Activated naive CD8-positive, alpha-beta T cell treated with anti-CD3 and anti-CD28 coated beads for 36 hours (primary cell): ENCODE measurements at places on chromosomes 13 and 19. TPM values are rescaled to one million over a fixed set of nuclear protein-coding genes. Genes with fewer than 3 reads are reported as not detected.

The SLC25A41 gene
- total RNA-seq = 0.52 TPM

- H3K4me3 ChIP-seq = no peak overlapping the region
- H3K36me3 ChIP-seq = peaks cover 7% of the 10 kb centered on the region
- no peak for DNase-seq
- H3K27me3 ChIP-seq = no peaks in the 10 kb centered on the region
Observed at GRCh38 chr19:34794066-34794960, 21.3 kb upstream of the ZNF599 start.

GRCh38 chr13:99320693-99321481 lies 13.7 kb upstream of the GPR183 start:
- H3K36me3 ChIP-seq = peaks cover 51% of the 10 kb centered on the region
- peak; percentile 16 for DNase-seq
- peaks cover 60% of the 10 kb centered on the region for H3K4me1 ChIP-seq

DNA sequence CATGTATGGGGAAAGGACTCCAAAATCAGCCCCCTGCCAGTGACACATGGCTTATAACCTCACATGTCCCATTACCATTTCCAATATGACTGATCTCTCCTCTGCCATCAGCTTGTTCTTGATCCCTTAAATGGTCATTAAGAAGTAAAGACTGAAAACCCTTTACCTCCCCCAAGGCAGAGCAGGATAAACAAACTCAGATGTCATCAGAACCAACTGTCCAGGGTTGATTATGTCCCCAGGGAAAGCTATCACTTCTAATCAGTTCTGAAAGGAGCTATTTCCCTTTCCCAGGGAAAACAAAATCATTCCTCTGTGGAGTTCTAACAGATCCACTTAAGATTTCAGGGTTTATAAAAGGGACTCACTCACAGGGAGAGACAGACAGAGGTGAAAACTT lies 350.9 kb downstream of the SUCLA2 start:
- no peak for DNase-seq
- no peaks in the 10 kb centered on the region for H3K27me3 ChIP-seq
- H3K4me1 ChIP-seq = no peaks in the 10 kb centered on the region
- H3K27ac ChIP-seq = no peak overlapping the region
- no peak overlapping the region for H3K4me3 ChIP-seq

- no peak overlapping the region for H3K27ac ChIP-seq
- H3K36me3 ChIP-seq = peaks cover 2% of the 10 kb centered on the region
- DNase-seq = no peak
- no peaks in the 10 kb centered on the region for H3K27me3 ChIP-seq
Observed at GRCh38 chr19:1228161-1228957, 9.4 kb downstream of the CBARP start.

- peaks cover 55% of the 10 kb centered on the region for H3K27me3 ChIP-seq
- H3K4me3 ChIP-seq = no peak overlapping the region
- H3K36me3 ChIP-seq = no peaks in the 10 kb centered on the region
- H3K27ac ChIP-seq = no peak overlapping the region
- H3K4me1 ChIP-seq = peaks cover 5% of the 10 kb centered on the region
Observed at GRCh38 chr19:51469162-51469561, 9.2 kb upstream of the CEACAM18 start.

The SERPINE3 gene
- not detected for total RNA-seq

The ZNF493 gene
- total RNA-seq = 10.4 TPM

The SLITRK6 gene
- total RNA-seq = not detected

GRCh38 chr13:21812192-21812626 lies 141.3 kb downstream of the FGF9 start:
- no peak for DNase-seq
- H3K4me3 ChIP-seq = no peak overlapping the region

The CCL25 gene
- 0.30 TPM for total RNA-seq

The CD37 gene
- 110 TPM for total RNA-seq

- no peak overlapping the region for H3K27ac ChIP-seq
- H3K4me3 ChIP-seq = no peak overlapping the region
- peaks cover 3% of the 10 kb centered on the region for H3K4me1 ChIP-seq
- H3K27me3 ChIP-seq = no peaks in the 10 kb centered on the region
Observed at GRCh38 chr13:77429320-77430142, 102.6 kb upstream of the MYCBP2 start.

The COL5A3 gene
- total RNA-seq = 0.04 TPM

The RFPL4A gene
- not detected for total RNA-seq

- H3K36me3 ChIP-seq = no peaks in the 10 kb centered on the region
- no peak overlapping the region for H3K27ac ChIP-seq
- H3K27me3 ChIP-seq = no peaks in the 10 kb centered on the region
- no peak overlapping the region for H3K4me3 ChIP-seq
- H3K4me1 ChIP-seq = peaks cover 16% of the 10 kb centered on the region
Observed at GRCh38 chr19:41802770-41803169, 6.4 kb downstream of the CEACAM3 start.

The CEACAM4 gene
- total RNA-seq = not detected

DNA sequence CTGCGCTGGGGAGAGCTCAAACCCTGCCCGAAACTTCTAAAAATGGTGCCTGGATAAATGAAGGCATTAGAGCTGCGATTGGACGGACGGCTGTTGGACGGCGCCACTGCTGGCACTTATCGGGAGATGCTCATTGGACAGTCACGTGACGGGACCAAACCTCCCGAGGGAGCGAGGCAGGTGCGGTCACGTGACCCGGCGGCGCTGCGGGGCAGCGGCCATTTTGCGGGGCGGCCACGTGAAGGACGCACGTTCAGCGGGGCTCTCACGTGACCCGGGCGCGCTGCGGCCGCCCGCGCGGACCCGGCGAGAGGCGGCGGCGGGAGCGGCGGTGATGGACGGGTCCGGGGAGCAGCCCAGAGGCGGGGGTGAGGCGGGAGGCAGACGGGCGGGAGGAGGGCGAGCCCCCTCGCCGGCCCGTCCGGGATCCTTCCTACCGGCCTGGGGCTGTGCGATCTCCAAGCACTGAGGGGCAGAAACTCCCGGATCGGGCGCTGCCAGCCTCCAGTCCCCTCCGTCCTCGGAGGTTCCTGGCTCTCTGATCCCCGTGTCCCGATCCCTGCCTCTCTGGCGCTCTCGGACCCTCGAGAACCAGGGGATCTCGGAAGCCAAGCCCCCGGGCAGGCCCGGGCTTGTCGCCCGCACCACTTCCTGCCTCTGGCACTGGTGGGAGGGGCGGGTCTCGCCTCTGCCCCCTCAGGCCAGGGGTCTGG lies at the start of gene BAX:
Gene BAX, plus strand, starts transcription at position 281 of the 713 bp plus-strand sequence. Its CDS starts 54 bp downstream, at position 335.
- H3K4me1 ChIP-seq = peaks cover 25% of the 10 kb centered on the region
- H3K27ac ChIP-seq = peak within 1 kb of the TSS; percentile 90
- peak; percentile 98 for DNase-seq
- H3K36me3 ChIP-seq = peaks cover 34% of the 10 kb centered on the region
- peak within 1 kb of the TSS; percentile 94 for H3K4me3 ChIP-seq

The CCDC61 gene
- 18.4 TPM for total RNA-seq

DNA sequence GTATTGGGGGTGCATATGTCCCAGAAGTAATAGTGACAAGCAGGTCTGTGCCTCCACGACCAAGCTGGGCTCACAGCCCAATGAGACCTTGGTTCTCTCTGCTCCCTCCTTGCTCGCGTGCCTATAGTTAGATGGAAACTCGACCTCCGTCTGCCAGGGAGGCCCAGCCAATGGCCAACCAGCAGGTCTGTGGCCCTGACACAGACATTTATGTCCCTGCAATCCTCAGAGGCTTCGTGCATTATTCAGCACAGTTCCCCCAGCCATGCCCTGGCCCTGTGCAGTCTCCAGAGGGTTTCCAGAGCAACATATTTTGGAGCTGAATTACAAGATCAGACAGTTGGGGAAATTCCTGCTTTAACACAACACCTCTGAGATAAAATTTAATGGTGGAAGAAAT lies 105.1 kb downstream of the UQCRFS1 start:
- no peak for DNase-seq
- no peak overlapping the region for H3K27ac ChIP-seq
- H3K36me3 ChIP-seq = no peaks in the 10 kb centered on the region
- no peaks in the 10 kb centered on the region for H3K27me3 ChIP-seq
- H3K4me3 ChIP-seq = no peak overlapping the region

- peak; percentile 61 for DNase-seq
- H3K27ac ChIP-seq = peak overlapping the region; percentile 91
- H3K27me3 ChIP-seq = no peaks in the 10 kb centered on the region
- H3K36me3 ChIP-seq = peaks cover 1% of the 10 kb centered on the region
- H3K4me3 ChIP-seq = peak overlapping the region; percentile 25
- peaks cover 37% of the 10 kb centered on the region for H3K4me1 ChIP-seq
Observed at GRCh38 chr19:14147797-14148605, 11.6 kb upstream of the ASF1B start.

DNA sequence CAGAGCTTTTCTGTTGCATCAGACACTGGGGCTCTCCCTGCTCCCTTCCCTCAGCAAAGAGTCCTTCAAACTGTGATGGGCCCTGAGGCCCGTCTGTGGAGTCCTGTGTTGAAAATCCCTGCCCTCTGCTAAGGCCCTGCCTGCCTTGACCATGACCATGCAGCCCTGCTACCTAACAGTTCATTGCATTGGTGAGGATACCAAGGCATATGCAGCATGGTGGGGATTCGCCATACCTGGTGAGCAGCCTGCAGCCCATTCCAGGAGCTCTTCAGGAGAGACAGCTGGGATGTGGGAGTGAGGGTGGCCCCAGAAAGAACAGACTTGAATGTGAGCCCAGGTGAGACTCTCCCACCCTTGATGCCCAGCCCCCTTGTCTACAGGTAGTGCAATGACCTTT lies 70.6 kb upstream of the GSX1 start:
- no peaks in the 10 kb centered on the region for H3K4me1 ChIP-seq
- H3K27me3 ChIP-seq = peaks cover 8% of the 10 kb centered on the region
- DNase-seq = no peak
- H3K36me3 ChIP-seq = no peaks in the 10 kb centered on the region
- H3K27ac ChIP-seq = no peak overlapping the region
- H3K4me3 ChIP-seq = no peak overlapping the region

The HCN2 gene
- total RNA-seq = 0.34 TPM

The ZBTB32 gene
- total RNA-seq = 220 TPM

The SHD gene
- not detected for total RNA-seq

DNA sequence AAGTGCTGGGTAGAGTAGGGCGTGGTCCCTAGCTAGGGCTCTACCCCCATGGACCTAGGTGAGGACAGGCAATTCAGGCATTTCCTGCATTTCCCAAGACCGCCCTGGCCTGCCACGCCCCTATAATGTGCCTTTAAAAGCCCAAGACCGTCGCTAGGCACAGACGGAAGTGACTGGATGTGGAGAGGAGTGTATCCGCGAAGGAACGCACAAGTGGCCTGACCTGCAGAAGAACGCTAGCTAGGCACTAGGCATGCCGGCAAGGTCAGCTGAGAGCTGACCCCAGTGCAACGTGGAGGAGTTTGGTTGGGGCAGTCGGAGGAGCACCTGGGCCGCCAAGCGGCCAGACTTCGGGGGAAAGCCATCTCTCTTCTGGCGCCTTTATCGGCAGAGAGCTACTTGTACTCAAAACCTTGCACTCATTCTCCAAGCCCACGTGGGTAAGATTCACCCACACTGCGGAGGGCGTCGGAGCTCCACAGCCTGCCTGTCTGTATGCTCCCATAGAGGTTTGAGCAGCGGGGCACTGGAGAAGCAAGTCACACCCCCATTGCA lies 370.0 kb downstream of the FGF9 start:
- peaks cover 19% of the 10 kb centered on the region for H3K36me3 ChIP-seq
- H3K4me3 ChIP-seq = peak overlapping the region; percentile 85
- H3K27ac ChIP-seq = peak overlapping the region; percentile 72
- H3K27me3 ChIP-seq = no peaks in the 10 kb centered on the region
- peak; percentile 35 for DNase-seq

DNA sequence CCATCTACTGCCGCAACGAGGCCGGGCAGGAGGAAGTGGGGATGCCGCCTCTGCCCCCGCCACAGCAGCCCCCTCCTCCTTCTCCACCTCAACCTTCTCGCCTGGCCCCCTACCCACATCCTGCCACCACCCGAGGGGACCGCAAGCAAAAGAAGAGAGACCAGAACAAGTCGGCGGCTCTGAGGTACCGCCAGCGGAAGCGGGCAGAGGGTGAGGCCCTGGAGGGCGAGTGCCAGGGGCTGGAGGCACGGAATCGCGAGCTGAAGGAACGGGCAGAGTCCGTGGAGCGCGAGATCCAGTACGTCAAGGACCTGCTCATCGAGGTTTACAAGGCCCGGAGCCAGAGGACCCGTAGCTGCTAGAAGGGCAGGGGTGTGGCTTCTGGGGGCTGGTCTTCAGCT lies 3.4 kb upstream of the NUP62 start:
- peak overlapping the region; percentile 4 for H3K4me3 ChIP-seq
- H3K4me1 ChIP-seq = peaks cover 30% of the 10 kb centered on the region
- no peak overlapping the region for H3K27ac ChIP-seq

GRCh38 chr13:24039621-24040475 lies 120.7 kb upstream of the SPATA13 start:
- DNase-seq = no peak
- H3K27me3 ChIP-seq = peaks cover 10% of the 10 kb centered on the region
- H3K4me3 ChIP-seq = no peak overlapping the region
- peaks cover 7% of the 10 kb centered on the region for H3K4me1 ChIP-seq
- H3K27ac ChIP-seq = no peak overlapping the region

DNA sequence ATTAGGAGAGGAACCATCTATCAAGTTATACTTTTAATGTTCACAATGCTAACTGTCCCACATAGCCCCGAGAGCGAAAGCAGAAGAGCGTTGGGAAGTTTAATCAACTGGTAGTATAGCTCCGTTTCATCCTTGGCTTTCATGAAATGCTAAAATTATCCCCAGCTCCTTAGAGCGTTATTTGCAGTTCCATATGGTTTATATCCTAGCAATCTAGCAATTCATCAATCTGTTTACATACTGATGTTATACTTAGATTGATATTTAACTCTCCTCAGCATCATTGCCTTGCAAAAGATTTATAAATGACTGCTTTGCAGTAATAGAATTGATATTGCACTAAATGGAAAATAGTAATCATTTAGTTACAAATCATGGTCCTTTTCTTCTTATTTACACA lies 419.8 kb downstream of the COG6 start:
- peaks cover 24% of the 10 kb centered on the region for H3K4me1 ChIP-seq
- no peak overlapping the region for H3K27ac ChIP-seq
- H3K4me3 ChIP-seq = no peak overlapping the region
- DNase-seq = no peak
- H3K36me3 ChIP-seq = no peaks in the 10 kb centered on the region

DNA sequence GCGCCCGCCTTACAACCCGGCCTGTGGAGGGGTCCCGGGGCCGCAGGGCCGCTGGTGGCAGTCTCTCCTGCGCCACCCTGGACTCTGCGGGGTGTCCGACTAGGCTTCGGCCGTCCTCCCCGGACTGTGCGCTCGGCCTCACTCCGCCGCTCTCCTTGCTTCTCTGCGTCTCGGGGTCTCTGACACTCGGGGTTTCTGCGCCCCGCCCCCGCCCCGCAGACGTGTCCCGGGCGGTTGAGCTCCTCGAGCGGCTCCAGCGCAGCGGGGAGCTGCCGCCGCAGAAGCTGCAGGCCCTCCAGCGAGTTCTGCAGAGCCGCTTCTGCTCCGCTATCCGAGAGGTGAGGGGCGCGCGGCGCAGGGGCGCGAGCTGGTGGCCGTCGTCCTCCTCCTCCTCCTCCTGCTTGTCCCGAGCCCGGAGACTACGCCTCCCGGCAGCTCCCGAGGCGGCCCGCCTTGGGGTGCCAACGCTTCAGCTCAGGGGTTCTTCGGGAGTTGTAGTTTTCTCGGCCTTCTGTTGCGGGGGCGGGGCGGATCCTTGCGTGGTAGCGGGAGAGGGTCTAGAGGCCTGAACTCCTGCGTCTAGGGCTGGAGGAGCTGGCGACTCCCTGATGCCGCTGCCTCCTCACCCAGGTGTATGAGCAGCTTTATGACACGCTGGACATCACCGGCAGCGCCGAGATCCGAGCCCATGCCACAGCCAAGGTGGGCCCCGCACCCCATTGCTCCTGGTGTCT lies 627 bp downstream of the LIN7B start:
- H3K4me3 ChIP-seq = peak overlapping the region; percentile 76
- H3K4me1 ChIP-seq = peaks cover 22% of the 10 kb centered on the region
- peaks cover 2% of the 10 kb centered on the region for H3K27me3 ChIP-seq
- H3K36me3 ChIP-seq = peaks cover 4% of the 10 kb centered on the region

The RNF113B gene
- not detected for total RNA-seq

GRCh38 chr19:16608290-16608739 lies 19.7 kb downstream of the MED26 start:
- no peaks in the 10 kb centered on the region for H3K27me3 ChIP-seq
- H3K27ac ChIP-seq = no peak overlapping the region
- peaks cover 51% of the 10 kb centered on the region for H3K4me1 ChIP-seq
- peaks cover 2% of the 10 kb centered on the region for H3K36me3 ChIP-seq
- no peak overlapping the region for H3K4me3 ChIP-seq
- DNase-seq = no peak
